NCI-H1417 (cell line): ENCODE measurements at places on chromosomes 5 and 9.

DNA sequence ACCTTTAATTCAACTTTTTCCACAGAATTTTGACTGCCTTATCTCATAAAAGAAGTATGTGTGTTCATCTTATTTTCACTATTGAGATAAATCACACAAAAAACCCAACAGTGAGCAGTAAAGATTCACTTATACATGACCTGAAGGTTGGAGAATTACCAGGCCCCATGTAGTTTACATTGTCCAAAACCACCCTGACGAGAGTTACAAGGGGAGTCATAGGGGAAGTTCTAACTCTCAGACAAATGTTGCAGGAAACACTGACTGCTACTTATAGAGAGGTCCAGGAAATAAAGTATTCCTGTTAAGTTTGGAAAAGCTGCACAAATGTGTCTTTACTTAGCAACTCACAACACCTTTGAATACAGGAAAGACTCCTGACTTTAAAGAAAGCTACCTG, 14.1 kb downstream of the SPATA9 start:
- no peak for DNase-seq

DNA sequence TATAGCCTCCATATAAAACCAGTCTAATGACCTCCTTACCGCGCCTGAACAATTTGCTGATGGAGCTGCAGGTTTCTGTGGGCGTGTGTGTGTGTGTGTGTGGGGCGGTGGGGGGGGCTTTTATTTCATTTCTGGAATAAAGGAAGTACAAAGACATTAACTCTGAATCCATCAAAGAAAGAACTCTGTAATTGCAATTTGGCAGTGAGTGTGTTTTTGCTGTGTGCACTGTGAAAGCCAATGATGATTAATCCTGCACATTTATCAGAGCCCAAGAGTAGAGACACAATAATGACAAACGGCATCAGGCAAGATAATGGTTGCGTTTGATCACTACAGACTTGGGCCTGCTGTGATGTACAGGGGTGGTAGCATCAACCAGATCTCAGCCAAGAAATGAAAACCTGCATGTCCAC, 29.3 kb upstream of the NDFIP1 start:
- peak; percentile 43 for DNase-seq

GRCh38 chr5:14739981-14740380, 75.5 kb downstream of the OTULIN start:
- DNase-seq, result no peak

GRCh38 chr5:105924366-105924765, 1746.4 kb downstream of the EFNA5 start:
- no peak for DNase-seq

- DNase-seq, result peak; percentile 46
Measured at GRCh38 chr9:14616188-14616982, 76.8 kb downstream of the ZDHHC21 start.

DNA sequence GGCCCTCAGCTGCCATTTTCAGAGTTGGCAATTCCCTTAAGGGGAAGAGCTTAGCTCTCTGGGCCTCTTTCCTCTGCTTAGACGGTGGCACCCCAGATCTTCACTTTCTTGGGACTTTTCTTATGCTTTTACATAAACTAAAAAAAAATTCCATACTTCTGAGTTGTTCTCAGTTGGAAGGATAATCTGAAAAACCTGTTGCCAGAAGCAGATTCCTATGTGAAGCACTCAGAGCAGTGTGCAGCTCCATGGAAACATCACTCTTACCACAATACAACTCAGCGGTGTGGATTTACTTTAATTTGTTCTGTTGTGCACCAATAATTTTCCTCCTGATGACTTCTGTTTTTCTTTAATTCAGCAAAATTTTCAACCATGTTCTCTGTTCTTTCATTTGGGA, 44.1 kb upstream of the MROH2B start:
- DNase-seq, result no peak

GRCh38 chr5:156473269-156473908, 146.4 kb downstream of the SGCD start:
- no peak for DNase-seq

DNA sequence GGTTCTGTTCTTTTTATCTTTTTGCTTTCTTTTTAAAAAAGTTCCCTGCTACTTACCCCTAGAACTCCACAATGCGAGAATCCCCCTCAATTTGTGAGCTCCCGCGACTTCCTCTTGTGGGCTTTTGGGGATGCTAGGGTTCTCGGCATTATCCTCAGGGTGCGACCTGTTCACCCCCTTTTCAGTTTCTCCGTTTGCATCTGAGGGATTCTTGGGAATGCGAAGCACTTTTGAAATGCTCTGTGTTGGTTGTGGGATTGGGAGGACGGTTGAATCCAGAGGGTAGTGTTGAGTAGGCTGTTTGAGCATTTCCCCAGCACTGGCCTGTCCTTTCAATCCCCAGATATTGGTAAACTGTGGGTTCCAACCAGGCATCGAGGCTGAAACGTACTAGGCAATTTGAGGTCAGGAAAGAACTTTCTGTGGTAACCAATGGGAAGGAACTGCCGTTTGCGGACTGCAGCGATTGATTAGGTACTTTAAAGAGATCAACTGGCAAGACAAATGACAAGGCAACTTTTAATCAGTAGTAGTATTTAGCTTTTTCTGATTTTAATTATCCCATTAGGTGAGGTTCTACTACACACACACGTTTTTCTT, 415 bp downstream of the XRCC4 start:
- peak; percentile 69 for DNase-seq

DNA sequence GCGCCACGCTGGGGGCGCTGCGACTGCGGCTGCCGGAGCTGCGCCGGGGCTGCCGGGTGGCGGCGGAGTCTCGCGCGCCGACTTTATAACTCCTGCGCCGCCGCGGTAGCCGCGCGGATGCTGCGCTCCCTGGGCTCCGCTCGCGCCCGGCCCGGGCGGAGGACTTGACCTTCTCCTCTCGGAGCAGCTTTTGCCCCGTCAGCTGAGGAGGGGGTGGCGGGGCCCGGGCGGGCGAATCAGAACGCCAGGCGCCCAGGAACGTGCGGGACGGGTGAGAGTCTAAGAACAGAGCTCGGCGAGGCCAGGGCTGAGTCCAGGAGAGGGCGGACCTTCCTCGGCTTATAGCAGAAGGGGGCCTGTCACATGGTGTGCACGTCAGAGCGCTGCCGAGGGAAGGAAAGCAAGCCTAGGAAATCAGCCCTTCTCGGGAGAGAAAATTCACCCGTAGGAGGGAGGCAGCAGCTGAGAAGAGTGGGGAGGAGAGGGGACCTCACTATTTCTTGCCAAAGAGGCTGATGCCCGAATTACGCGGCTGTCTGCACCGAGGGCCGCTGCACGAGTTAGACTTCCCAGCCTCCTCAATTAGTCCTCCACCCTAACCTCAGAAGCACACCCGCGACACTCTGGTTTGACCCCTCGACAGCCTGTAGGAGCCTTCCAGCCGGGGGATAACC, at the start of gene FOXD1:
Gene FOXD1, minus strand, starts transcription at position 315 of the 674 bp plus-strand sequence. CDS start 415 bp downstream, outside the sequence.
- peak; percentile 89 for DNase-seq

GRCh38 chr5:180335614-180336233, 17.4 kb downstream of the GFPT2 start:
- no peak for DNase-seq

DNA sequence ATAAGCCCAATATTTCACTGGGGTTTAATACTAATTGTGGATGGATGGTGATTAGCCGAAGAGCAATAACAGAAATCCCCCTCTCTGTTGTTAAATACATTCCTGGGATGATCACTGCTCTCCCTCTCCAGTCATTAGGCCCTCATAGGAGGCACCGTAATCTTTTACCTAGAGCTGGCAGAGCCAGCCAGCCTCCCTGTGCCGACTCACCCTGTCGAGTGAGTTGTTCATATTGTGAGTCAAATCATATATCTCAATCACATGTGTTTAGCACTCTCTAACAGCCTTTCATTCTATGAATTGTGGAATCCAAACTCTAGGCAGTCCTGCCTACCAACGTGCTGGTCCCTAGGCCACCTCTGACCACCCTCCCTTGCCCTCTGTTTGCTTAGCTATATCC, 771.0 kb downstream of the IRX1 start:
- no peak for DNase-seq

- no peak for DNase-seq
Measured at GRCh38 chr5:75639535-75640311, 28.5 kb downstream of the ANKDD1B start.

- DNase-seq, result no peak
Measured at GRCh38 chr9:35179347-35180280, 17.8 kb downstream of the UNC13B start.

- DNase-seq, result no peak
Measured at GRCh38 chr5:68047035-68047434, 168.5 kb upstream of the PIK3R1 start.

- no peak for DNase-seq
Measured at GRCh38 chr9:118652258-118652657, 717.0 kb downstream of the BRINP1 start.

- no peak for DNase-seq
Measured at GRCh38 chr5:40502736-40503135, 177.0 kb upstream of the PTGER4 start.

- DNase-seq, result no peak
Measured at GRCh38 chr5:98454904-98455303, 318.6 kb upstream of the RGMB start.

DNA sequence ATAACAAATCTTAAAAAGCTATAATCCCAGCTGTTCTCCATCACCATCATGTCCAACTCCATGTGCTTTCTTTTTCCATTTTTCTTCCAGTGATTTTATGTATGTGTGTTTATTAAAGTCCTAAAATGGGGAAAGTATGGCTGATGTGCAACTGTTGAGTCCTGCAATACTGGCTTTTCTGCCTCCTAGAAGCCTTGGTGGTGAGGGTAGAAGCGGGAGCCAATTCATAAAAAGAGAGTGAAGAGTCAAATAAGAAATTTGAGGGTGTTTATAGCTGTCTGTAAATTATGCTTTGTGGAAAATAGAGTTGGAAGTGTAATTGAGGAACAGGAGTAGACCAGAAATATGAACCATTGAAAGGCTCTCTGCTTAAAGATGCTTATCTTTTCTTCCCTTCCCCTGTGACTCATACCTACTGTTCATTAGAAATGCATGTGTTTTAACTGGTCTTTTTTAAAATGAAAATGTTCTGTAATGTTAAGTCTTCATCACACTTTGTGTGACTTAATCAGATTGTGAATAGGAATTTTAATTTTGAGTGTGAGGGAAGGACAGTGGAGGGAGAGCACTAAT, 80.1 kb downstream of the ZCCHC7 start:
- DNase-seq, result no peak
